ENCODE measurements at places on chromosomes 13 and 19.

DNA sequence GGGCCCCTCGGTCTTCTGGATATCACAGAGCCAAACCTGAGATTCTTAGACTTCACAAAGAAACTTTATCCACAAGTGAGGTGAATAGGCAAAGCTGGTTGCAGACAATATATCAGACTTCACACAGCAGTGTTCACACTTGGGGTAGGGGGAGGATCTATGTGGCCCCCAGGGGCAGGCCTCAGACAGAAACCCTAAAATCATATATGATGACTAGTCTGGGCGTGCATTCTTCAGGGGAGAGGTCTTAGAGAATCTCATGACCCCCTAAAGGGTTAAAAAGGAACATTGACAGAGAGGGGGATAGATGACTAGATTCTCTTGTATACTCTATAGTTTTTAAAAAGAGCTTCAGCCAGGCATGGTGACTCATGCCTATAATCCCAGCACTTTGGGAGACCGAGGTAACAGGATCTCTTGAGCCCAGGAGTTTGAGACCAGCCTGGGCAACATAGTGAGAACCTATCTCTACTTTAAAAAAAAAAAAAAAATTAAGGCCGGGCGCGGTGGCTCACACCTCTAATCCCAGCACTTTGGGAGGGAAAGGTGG, 2.8 kb downstream of the TYROBP start:
- DNase-seq, result no peak

GRCh38 chr13:48648446-48648845, 5.3 kb upstream of the CYSLTR2 start:
- no peak for DNase-seq

GRCh38 chr13:35814605-35815011, 316.6 kb downstream of the DCLK1 start:
- DNase-seq, result no peak

DNA sequence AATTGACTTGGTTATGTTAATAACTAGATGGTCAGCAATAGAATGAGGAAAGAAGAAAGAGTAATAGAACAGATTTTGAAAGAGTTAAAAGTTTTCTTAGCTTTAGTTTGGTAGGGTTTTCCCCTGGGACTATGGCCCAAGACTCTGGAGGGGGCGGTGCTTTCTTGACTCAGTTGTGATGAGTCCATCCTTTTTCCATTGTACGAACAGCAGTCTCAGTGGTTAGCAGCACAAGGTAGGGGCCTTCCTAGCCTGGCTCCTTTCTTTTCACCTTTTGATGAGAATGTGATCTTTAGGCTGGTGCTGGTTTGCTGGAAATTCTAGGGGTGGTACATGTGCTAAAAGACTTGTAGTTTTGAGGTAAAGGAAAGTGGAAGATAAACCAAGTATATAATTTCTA, 38.8 kb downstream of the ZNF506 start:
- DNase-seq, result no peak

DNA sequence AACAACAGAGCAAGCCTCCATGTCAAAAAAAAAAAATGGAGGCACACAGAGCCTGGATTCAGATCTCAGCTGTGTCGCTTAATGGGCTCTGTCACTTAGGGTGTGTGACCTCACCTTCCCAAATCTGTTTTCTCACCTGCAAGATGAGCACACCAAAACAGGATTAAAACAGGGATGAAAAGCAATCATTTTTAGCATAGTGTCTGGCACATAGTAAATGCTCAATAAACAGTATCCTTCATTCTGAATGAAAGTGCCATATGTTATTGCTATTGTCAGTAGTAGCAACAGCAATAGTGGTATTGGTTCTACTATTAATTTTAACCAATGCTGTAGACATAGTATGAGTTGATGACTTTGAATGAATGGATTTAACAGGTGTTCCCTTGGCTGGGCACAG, 23.3 kb downstream of the SAMD4B start:
- no peak for DNase-seq

GRCh38 chr19:47094557-47095475, 18.8 kb downstream of the ZC3H4 start:
- no peak for DNase-seq

DNA sequence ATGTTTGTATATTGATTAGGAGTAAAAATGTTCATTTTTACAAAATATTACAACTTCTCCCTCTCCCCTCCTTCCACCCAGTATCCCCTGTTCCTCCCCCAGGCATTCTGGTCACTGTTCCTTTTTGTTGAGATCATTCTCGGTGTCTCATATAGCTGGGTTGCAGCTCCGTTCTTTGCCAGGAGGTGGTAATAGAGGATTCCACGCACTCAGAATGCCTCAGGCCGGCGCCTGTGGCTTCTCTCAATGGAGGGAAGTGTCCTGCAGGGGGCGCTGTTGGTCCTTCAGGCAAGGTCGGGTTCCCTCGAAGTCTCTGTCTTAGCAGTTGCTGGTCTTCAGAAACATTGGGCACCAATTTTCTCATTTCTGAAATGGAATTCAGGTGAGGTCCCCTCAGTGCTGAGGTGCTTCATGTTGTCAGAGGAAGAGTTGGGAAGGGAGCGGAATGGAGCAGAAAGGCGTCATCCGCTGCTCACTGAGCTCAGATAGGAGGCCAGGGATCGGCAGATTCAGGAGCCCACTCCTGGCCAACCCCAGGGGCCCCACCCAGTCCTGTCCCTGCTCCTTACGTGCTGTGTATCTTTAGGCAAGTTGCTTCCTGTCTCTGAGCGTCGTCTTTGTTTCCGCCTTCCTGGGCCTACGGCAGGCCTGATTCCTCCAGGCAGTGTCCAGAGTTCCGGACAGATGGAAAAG, 10.3 kb upstream of the GARIN5A start:
- DNase-seq, result no peak

DNA sequence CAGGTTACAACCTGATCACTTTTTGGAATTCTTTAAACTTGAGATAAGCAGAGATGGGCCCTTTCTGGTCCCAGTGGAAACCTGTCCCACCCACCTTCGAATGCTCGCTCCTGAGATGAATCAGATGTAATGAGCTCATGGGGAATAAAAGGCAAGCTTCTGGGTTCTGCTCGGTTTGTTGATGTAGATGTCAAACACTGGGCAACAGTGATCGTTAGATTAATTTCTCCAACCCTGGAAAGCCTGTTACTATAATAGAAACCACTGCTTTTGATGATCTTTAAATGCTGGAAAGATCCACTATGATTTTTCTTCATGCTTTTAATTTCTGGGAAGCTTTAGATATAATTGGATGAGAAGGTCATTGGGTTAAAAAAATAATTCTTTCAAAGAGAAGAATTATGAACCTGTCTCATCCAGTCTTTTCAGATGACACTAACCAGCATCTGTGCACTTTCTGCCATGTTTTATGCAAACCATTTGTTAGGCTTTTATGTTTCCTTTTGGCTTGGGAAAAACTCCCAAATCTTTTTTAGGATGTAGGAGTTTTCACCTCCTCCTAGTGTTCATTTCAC, 49.3 kb downstream of the B3GLCT start:
- DNase-seq, result no peak

DNA sequence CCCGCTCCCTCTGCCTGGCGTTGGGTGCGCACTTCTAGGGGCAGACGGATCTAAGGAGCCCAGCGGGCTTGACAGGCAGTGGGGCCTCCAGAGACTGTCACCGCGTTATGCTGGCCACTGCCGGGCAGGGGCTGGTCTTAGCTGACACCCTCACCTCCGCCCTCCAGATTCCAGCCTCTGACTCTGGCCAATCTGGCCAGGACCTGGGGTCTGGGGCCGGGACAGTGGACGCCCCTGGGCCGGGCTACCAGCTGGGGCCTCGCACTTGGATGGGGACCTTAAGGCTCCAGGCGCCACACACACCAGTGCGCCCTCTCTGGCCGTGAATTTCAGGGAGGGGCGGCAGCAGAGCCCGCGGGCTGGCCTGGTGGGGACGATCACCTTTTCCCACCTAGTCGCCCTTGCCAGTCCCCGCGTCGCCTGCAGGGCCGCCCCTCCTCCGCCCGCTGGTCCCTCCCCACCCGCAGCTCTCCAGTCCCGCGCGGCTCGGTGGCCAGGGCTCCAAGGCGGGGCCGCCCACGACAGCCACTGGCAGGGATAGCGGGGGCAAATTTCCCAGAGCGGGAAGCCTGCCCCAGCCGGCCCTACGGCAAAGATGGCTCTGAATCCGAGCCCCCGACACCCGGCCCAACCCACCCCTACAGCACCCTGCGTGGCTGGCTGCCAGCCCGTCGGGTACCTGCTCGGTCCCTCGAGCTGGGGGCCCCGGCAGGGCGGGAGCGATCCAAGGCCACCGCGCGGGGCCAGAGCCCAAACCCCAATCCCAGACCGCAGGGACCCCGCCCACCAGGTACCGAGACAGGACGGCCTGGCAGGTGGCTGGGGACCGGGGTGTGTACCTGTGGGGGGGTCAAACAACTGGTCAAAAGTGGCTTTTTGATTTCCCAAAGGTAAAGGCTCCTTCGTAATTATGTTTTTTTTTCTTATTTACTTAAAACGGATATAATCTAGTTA, 6.1 kb upstream of the ZNF98 start:
- no peak for DNase-seq

DNA sequence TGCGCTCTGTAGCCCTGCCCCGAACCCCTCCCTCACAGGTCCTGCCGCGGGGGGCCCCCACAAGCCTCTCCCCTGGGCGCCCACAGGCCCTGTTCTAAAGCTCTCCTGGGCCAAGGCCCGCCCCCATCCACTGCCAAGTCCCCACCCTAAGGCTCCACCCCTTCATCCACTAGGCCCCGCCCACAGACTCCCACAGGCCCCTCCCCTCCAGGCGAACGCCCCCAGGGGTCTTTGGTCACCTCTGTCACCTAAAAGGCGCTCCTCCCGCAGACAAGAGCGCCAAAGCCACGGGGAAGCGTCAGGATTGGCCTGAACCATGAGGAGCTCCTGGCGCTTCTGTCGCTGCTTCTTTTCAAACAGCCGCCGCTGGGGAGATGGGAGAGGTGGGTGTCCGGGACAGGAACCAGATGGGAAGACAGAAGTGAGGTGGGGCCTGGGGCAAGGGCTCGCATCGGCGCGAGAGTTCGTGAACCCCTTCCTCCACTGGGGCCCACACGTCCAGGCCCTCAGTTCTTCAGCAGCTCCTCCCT, 2.3 kb downstream of the TULP2 start:
- no peak for DNase-seq

- no peak for DNase-seq
Measured at GRCh38 chr19:6236310-6237291, 43.2 kb downstream of the MLLT1 start.

DNA sequence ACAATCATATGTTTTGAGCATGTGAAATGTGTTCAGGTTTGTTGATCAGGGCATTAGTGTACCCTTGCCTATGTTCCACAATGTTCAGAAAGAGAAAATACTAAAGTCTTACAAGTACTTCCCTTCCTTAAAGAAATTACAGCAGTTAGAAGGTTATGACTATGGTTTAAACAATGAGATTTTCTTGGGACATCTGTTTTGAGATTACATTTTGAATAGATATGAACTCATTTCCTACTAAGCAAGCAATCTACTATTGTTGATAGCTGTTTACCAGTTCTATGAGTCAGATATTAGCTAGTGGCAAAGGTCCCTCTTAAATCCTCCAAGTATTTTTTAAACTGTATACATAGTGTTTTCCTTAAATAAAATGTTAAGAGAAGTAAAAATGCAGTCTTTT, 241.3 kb downstream of the DACH1 start:
- DNase-seq, result no peak

DNA sequence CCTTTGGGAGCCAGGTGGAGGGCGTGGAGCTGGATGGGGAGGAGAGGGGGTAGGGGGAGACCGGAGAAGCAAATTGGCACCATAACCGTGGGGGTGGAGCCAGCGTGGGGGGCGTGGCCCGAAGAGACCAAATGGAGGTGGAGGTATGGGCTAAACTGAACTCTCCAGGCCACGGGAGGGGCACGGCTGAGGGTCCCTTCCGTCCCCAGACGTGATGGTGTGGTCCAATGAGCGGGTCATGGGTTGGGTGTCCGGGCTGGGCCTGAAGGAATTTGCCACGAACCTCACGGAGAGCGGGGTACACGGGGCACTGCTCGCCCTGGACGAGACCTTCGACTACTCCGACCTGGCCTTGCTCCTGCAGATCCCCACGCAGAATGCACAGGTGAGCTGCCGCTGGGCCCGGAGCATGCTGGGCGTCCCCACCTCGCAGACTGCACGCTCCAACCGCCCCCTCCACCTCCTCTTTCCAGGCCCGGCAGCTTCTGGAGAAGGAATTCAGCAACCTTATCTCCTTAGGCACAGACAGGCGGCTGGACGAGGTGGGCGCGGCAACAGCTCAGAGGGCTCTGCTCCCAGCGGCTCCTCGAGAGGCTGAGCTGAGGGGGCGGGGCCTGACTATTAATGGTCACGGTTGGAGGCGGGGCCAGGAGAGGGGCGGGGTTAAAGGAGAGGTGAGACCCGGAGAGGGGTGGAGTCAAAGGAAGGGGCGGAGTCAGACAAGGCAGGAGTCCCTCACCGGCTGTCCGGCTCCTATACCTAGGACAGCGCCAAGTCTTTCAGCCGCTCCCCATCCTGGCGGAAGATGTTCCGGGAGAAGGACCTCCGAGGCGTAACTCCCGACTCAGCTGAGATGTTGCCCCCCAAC, 6.2 kb downstream of the HRC start:
- peak; percentile 97 for DNase-seq

- DNase-seq, result peak; percentile 66
Measured at GRCh38 chr19:58513694-58514563, 2.1 kb upstream of the SLC27A5 start.

DNA sequence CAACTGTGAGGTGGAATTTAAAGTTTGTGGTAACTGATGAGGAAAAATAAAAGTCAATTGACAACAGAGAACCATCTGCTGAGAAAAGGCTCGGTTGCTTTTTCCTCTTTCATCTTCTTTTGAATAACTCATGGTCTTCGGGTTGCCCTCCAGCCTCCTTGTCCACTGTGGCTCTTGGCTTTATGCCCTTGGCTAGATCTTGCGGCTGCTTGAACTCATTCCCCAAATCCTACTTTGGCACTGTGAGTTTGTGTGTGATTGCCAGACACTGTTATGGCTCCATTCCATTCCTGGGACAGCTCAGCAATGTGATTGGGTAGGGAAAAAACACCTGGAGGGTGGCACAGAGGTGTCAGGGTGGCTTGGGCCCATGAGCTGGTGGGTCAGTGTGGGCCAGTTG, 387.4 kb downstream of the DLEU7 start:
- DNase-seq, result no peak

- no peak for DNase-seq
Measured at GRCh38 chr19:17766543-17767131, 15.4 kb downstream of the FCHO1 start.

DNA sequence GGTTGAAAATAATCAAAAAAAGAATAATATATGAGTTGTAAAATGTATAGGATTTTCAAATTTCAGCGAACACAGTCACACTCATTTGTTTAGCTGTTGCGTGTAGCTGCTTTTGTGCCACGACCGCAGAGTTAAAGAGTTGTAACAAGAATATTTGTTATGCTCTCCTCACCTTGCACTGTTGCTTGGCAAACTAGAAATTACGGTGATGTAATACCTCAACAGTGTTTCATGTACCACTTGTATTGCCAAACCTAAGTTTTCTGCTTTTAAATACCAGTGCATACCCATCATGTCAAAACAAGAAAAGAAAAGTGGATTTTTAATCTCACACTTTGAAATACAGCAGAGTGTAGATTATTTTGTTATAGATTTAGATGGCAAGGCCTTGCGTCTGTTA, 201.1 kb downstream of the NBEA start:
- DNase-seq, result no peak

- DNase-seq, result no peak
Measured at GRCh38 chr19:948842-949496, 23.1 kb downstream of the ARID3A start.

GRCh38 chr19:24054044-24054935, 32.7 kb upstream of the ZNF254 start:
- no peak for DNase-seq

Measured in left renal pelvis (tissue), 4 donors.